ENCODE measurements at places on chromosomes 12 and 14. TPM values are rescaled to one million over a fixed set of nuclear protein-coding genes. Genes with fewer than 3 reads are reported as not detected.

DNA sequence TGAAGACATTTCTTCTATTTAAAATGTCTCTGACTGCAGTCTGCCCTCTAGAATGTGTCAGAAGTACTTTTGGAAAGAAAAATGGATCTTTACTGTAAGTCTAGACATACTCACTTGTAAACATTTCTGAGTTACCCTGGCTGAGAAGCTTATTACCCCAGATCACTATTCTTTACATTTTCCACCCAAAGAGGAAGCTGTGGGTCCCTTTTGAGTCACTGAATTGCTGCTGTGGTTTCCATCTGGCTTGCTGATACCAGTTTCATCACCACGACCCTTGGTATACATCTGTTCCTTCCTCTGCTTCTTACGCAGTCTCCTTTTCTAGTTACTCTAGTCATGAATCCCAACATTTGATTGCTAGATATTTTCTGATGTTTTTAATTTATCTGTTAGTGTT, 20.2 kb upstream of the CLEC4D start:
- DNase-seq, result no peak

The RHOJ gene
- total RNA-seq, result 13.3 TPM

GRCh38 chr12:81206429-81206828, 128.6 kb downstream of the ACSS3 start:
- no peak for DNase-seq

- no peak for DNase-seq
Observed at GRCh38 chr14:93110856-93111419, 4.8 kb downstream of the ITPK1 start.

DNA sequence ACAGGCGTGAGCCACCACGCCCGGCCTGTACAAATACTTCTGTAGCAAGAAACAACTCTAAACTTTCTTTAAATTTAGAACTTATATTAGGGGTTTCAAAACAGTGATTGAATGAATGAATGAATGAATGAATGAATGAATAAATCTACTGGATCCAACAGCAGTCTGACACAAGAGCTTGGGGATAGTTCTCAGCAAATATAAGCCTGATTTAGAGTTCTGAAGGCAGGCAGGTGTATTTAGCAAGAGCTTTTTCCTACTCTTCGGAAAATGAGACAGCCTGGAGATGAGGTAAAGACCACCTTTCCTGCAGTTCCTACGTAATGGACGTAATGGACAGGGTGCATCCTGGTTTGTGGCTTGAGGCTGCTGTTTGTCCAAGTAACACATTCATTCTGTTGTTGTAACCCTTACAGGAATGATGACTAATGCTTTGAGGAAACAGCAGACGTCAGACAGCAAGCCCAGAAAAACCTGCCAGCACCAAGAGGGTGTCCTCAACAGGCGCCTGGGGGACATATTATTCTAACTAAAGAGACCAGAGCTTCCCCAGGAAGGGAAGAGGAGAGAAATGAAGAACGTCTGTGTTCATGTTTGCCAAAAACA, 277.4 kb upstream of the SOX5 start:
- no peak for DNase-seq

GRCh38 chr14:52780893-52781292, 10.5 kb downstream of the GNPNAT1 start:
- DNase-seq, result no peak

GRCh38 chr14:44736326-44736725, 225.4 kb downstream of the KLHL28 start:
- no peak for DNase-seq

Data from left ventricle myocardium superior (tissue), 1 donor.